ENCODE measurements at places on chromosomes 13 and 19. TPM values are rescaled to one million over a fixed set of nuclear protein-coding genes. Genes with fewer than 3 reads are reported as not detected.

The ZNF296 gene
- 0.39 TPM for total RNA-seq

The PNMA8B gene
- total RNA-seq: 4.8 TPM

The LYL1 gene
- 8.1 TPM for total RNA-seq

The PMIS2 gene
- total RNA-seq: not detected

The MEIOSIN gene
- total RNA-seq: not detected

The FBXO46 gene
- total RNA-seq: 5.6 TPM
